Dermis microvascular lymphatic vessel endothelial cell (primary cell): ENCODE measurements at places on chromosomes 1 and 21.
A peak's percentile ranks its signal among the peaks of the same experiment; 100 is the strongest.

DNA sequence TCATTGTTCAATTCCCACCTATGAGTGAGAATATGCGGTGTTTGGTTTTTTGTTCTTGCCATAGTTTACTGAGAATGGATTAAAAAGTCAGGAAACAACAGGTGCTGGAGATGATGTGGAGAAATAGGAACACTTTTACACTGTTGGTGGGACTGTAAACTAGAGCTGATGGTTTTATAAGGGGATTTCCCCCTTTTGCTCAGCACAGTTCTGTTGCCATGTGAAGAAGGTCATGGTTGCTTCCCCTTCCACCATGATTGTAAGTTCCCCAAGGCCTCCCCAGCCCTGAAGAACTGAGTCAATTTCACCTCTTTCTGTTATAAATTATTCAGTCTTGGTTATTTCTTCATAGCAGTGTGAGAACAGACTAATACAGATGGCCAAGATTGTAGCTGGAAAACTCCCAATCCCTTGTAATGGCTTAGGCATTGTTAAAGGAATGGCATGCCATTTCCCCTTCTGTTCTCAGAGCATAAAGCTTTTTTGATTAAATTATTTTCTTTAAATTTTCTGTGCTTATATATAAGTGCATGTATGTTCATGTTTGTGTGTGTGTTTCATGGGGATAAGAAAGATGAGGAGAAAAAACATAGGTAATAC, 144.8 kb downstream of the BACH1 start:
- DNase-seq = no peak

- DNase-seq = no peak
Measured at GRCh38 chr1:78419309-78419708, 71.5 kb upstream of the PTGFR start.

DNA sequence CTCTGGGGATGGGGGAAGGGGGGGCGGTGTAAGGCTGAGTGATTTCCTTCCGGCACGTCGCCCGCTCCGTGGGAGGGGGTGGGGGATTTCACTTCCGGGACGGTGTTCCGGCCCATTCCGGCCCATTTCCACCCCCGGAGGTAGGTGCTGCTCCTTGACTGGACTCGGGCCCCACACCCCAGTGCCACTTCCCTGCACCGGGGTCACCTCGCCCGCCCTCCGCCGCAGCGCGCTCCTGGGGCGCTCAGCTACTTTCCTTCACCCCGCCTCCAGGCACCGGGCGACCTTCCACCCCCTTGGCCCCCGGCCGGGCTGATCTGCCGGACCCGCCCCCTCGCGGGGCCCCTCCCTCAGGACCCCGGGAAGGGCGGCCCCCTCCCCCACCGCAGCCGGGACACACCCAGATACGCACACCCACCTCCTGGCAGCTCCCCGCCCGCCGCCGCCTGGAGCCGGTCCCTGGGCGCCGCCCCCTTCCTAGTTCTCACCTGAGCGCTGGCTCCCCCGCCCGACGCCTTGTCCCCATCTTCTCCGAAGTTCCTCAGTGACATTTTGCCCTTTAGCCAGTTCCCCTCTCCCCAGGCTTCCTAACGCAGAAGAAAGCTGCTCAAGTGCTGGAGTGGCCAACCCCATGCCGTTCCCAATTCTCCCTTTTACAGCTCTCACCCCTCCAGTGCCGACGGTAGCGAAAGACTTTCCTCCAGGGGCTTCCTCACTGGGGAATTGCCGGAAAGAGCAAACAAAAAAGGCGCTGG, at the start of gene ZBTB37:
TSS of gene ZBTB37 (plus strand) at position 115 of the 755 bp plus-strand sequence. CDS start 1,846 bp downstream, outside the sequence.
- peak; percentile 75 for DNase-seq

- peak; percentile 29 for DNase-seq
Measured at GRCh38 chr1:941588-942383, 17.3 kb downstream of the NOC2L start.

GRCh38 chr1:246160905-246161304, 346.2 kb downstream of the SMYD3 start:
- no peak for DNase-seq

DNA sequence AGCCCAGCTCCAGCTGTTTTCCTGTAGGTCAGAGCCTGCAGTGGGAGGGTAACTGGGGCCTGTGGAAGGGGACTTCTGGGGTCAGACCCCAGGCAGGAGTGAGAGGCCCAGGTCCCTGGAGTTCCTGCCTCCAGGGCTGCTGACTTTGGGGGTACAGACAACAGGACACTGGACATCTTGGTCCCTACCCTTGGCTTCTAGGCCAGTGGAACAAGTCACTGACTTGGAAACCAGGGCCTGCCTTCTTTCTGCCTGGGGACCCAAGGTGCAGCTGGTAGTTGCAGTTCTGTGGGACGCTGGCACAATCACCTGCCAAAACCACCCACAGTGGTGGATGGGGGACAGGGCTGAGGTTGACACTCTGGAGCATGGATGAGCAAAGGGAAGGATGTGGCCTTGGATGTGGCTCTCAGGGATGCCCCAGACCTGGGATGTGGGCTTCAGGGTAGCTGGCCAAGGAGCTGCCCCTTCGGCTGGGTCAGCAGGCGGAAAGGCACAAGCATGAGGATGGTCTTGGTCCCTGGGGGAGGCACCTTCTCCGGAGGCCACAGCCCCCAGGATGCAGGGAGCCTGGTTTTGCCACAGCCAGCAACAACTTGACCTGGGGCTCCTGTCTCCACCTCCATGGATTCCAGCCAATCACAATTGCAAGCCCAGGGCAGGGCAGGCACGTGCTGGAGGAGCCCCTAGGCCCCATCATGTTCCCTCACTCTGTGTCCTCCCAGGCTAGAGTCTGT, 5.8 kb downstream of the JMJD4 start:
- no peak for DNase-seq

DNA sequence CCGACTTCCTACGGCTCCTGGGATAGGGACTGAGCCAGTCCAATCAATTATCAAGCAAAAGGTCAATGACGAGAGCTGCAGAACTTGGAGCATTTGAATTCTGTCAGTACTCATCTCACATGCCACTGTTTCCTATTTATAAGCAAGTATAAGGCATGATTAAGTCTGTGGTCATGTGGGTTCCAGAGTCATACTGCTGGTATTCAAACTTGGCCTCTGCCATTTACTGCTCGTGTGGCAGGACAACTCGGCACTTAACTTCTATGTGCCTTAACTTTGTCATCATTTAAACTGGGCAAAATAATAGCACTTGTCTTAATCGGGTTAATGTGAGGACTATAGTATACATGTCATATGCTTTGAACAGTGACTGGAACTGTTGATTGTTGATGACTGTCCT, 44.9 kb upstream of the TNFSF18 start:
- no peak for DNase-seq

GRCh38 chr1:205356440-205357139, at the start of gene KLHDC8A:
KLHDC8A (minus strand) TSS chr1:205356922; CDS start chr1:205343604, 13,318 bp downstream.
- no peak for DNase-seq
